Kidney (tissue), 22 donors: ENCODE measurements at places on chromosomes 7 and 10. TPM values are rescaled to one million over a fixed set of nuclear protein-coding genes. Genes with fewer than 3 reads are reported as not detected.

The MYOF gene
- total RNA-seq, result 134 TPM

The OR2A42 gene
- total RNA-seq, result 0.06 TPM

The CTTNBP2 gene
- 41.1 TPM for total RNA-seq

The SLC13A1 gene
- 10.1 TPM for total RNA-seq

DNA sequence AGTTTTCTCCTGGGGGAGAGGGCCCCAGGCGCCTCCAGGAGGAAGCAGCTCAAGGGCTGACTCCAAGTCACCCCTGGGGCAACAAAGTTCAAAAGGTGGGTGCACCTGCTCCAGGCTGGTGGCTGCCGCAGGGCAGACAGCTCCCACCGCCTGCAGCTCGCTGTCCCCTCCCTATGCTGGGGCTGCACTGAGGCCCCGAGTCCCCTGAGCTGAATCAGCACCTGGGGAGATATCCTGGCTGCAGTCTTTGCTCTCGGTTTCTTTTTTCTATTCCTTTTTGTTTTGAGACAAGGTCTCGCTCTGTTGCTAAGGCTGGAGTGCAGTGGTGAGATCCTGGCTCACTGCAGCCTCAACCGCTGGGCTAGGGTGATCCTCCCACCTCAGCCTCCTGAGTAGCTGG is 183.4 kb downstream of the DNAJB6 start:
- DNase-seq, result no peak

- DNase-seq, result no peak
Measured at GRCh38 chr7:78842068-78842467, 611.4 kb downstream of the MAGI2 start.

GRCh38 chr10:25758041-25758457 is 176.0 kb upstream of the MYO3A start:
- DNase-seq, result peak; percentile 43

GRCh38 chr10:32501906-32502305 is 56.0 kb downstream of the CCDC7 start:
- no peak for DNase-seq

DNA sequence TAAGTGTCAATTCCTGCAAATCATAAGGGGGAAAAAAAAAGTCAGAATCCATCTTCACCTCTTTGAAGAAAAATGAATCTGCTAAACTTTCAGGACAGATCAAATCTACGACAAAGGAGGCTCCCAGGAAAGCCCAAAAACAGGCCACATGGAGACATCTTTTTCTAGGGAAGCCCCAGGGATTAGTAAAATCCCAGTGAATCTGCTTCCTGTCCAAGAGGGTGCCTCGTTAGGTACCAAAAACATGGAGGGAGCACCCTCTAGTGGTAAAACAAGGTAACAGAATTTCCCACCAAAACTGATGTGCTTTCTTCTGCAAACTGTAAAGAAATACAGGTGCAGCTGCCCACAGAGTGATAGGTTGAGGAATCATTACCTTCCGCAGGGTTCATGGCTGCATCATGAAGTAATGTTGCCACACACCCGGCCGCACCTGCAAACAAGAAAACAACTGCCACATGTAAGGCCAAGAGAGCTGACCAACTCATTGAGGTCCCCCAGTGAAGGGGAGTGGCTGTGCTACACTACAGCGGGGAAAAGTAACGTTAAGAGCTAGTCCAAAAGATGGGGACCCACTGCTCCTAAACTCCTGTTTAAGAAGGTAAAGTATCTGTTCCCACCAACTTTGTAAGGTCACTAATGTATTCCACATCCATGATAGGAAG is 7.9 kb downstream of the SLC25A28 start:
- peak; percentile 75 for DNase-seq

GRCh38 chr7:132709971-132710567 is 133.8 kb upstream of the PLXNA4 start:
- DNase-seq, result no peak

GRCh38 chr7:127393368-127394058 is 1.0 kb upstream of the ZNF800 start:
- DNase-seq, result peak; percentile 38

DNA sequence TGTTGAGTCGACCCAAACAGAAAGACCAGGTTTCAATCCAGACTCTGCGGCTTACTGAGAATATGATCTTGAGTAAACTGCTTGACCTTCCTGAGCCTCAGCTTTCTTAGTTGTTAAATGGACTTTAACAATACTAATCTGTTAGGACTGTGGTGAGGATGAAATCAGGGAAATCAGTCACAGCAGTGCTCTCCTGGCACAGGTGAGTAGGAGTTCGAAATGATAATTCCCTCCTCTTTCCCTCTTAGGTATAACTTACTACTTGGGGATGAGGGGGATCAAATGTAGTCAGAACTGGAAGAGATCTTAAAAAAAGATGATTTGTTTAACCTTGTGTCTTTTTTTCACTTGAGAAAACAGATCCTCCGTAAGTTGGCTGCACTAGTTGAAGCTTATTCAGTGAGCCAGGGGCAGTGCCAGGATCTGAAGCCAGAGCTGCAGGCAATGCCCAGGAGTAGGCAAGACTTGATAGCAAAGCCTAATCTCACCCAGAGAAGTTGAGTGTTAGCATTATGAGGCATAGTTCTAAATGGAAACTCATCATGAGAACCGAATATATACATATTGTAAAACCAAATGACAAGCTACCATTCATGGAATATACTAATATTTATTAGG is 1.8 kb upstream of the MAGI2 start:
- DNase-seq, result no peak
